ENCODE measurements at places on chromosomes 5 and 9.

GRCh38 chr5:107213025-107213424, 457.7 kb downstream of the EFNA5 start:
- no peak for DNase-seq

DNA sequence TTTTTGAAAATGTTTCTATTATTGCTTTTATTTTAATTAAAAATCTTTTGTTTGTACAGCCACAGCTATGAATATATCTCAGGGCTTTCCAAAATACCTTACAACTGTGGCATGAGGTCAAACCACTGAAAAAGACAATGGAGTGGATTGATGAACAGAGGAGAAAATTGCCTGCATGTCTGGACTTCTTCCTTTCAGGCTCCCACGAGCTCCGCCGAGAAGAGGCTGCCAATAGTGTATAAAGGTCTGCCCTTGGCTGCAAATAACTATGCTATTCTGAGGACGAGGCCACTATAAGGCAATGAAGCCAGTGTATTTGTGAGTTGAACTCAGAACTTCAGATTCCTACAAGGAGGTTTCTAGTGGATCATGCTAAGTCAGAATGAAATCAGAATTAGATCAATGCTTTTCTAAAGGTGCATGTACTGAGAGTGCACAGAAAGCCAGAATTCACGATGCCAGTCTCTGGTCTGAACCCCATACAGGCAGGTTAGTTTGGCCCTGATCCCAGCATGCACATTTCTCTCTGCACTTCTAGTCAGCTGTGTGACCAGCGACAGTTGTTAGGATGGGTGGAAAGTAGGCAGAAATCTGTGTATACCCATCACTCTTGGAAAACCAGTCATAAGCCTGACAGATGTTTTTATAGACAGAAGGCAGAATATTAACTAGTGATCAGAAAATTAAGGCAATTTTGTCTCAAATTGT, 42.7 kb upstream of the PLPP1 start:
- DNase-seq: peak; percentile 82

DNA sequence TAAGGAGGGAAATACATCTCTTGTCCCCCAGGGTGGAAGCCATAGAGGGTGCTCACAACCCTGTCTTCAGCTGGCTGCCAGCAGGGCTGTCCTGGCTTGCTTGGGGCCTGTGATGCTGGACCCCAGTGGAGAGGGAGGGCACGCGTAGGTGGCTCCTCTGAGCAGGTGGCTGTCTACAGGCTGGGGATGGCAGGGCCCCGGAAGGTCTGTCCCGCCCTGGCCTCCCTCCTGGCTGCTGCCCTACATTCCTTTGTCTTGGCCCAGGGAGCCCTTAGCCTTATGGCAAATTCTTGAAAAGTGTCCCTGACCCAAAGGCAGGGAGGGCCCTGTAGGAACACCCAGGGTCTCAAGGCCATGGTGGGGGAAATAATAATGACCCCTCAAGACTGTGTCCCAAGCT, 224.4 kb downstream of the HSPA4 start:
- DNase-seq: no peak

GRCh38 chr5:167528651-167529050, 762.8 kb upstream of the WWC1 start:
- DNase-seq: no peak

GRCh38 chr9:128286440-128286839, 10.4 kb downstream of the SWI5 start:
- no peak for DNase-seq

DNA sequence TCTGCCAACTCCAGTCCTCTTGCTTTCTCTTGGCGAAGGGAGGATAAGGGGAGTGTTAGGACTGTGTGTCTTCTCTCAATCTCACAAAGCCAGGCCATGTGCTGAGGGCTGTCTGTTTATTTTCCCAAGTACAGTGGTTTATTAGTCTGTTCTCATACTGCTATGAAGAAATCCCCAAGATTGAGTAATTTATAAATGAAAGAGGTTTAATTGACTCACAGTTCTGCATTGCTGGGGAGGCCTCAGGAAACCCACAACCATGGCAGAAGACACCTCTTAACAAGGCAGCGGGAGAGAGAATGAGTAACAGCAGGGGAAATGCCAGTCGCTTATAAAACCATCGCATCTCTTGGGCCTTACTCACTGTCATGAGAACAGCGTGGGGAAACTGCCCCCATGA, 36.2 kb upstream of the CKS2 start:
- no peak for DNase-seq

DNA sequence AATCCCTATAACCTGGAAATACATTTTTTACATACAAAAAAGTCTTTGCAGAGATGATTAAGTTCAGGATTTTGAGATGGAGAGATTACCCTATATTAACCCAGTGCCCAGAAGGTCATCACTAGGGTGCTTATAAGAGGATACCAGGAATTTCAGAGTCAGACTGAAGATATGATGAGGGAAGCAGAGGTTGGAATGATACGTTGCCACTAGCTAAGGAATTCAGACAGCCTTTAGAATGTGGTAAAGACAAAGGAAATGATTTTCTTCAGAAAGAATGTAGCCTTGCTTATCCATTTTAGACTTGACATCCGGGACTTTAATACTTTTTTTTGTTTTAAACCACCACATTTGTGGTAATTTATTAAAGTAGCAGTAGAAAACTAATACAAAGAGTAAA, 2176.8 kb upstream of the C9orf72 start:
- no peak for DNase-seq

- no peak for DNase-seq
These were observed 47.5 kb upstream of the TLE4 start for GRCh38 chr9:79524266-79524665.

DNA sequence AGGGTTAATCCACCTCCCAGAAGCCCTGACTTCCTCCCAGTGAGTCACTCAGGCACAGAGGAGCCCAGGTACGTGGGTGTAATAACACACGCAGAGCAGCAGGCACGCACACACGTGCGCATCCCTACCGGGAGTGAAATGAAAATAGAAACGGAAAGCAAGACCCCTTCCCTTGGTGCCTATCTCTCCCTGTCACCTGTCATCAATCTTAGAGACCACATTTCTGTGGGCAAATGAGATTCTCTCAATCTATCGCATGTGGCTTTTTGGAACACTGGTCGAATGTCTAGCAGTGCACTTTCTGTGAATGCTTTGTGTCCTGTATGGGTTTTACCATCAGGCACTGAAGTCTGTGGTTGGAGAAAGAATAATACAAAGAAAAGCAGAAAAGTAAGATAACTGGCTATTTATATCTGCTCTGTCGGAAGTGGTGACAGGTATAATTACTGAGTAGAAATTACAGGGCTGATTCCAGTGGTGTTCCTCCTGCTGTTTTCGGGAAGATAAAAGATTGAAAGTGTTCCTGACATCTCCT, 137.7 kb upstream of the GRIA1 start:
- DNase-seq: no peak

GRCh38 chr9:136765041-136765440, 723 bp upstream of the LCN15 start:
- peak; percentile 59 for DNase-seq

- no peak for DNase-seq
These were observed 461.0 kb downstream of the CCDC171 start for GRCh38 chr9:16013826-16014225.

DNA sequence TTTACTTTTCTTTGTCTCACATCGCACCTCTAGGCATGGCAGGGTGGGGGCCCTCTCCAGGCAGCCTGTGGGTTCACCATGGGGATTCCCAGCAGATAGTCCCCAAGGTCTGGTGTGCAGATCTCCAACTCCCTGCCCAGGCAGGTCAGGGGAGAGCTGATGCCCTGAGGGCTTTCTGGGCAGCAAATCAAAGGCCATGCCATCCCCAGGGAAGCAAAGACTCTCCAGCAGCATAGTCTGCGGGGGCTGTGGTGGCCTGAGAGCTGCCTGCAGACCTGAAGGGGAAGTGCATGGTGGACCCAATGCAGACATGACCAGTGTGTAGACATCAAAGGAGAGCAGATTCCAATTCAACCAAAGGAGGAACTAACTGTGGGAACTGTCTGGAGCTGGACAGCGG, 7.7 kb downstream of the NEURL1B start:
- no peak for DNase-seq

DNA sequence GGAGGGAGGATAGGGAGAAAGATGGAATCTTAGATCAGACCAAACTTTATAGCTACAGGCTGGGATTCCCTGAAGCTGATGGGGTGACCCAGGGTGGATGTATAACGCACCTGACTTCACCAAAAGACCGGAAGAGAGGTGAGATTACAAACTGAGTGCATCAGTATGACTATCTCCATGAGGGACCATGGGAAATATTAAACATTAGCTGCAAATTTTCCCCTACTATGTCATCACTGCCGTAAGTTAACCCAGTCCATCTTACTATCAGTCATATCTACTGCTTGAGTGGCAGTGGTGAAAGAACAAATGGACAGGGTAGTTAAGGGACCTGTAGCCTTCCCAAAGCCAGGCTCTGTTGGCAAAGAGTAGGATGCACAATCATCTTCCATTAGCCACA, 368.3 kb downstream of the EFNA5 start:
- no peak for DNase-seq

DNA sequence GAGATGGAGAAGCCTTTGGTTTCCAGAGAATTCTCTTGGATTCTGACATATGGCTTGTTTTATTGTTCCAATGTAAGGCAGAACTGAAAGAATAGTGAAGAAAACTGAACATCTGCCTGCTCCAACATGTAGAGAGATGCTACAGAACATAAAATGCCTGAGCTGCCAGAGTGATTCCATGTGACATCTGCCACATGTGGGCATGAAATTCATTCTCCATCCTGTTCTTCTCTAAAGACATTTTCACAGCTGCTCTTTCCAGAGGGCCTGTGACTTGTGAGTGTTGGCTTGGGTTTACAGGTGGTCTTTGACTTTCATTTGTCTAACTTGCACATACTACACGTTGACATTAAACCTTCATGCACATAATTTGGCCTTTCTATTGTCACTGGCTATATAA, 33.7 kb upstream of the TXN start:
- DNase-seq: no peak

GRCh38 chr9:75001719-75002421, 26.2 kb downstream of the CARNMT1 start:
- DNase-seq: no peak

DNA sequence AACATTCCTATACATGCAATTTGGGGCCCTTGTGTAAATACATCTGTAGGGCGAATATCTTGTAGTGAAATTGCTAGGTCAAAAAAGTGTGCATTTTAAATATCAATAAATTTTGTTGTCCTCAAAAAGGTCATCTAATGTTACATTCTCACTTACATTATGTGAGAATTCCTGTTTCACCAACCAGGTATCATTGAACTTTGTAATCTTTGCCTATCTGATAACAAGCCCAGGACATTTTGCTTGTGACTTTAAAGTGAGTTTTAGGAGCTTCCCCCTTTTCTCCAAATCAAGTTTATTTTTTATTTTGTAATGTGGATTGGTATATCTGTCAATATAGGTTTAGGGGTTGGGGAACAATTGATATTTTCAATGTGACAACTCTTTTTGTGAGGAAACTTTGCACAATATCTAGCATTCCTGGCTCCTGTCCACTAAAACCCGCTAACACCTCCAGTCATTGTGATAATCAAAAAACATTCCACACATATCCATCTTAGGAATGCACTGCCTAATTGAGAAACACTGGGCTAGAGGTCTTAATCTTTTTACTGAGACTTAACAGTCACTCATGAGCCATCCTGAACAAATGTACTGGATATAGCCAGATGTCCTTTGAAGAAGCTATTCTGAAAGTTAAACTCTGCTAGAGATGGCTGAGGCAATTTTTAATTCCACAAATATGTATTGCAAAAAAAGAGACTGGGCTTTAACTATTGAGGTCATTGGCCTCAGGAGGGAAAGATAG, 72.5 kb upstream of the SLC1A1 start:
- DNase-seq: no peak

GRCh38 chr5:167171056-167171455, 1120.4 kb upstream of the WWC1 start:
- no peak for DNase-seq

- DNase-seq: no peak
These were observed 1171.5 kb upstream of the NUDT12 start for GRCh38 chr5:104734046-104734445.

DNA sequence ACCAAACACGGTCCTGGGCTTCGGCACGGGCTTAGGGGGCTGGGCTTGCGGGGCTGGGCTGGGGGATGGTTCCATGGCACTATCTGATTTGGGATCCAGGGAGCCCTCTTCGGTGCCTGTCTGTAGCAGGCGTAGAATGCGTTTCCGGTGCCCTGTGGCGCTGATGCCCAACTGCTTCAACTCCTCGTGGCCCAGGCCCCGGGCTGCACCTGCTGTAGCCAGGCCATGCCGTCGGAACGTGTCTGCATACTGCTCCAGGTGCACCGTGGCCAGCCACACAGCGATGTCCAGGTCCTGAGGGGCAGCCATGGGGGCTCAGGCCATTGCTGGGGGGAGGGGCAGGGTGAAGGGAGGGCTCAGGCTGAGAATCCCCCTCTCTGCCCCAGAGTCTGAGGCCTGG, 1.9 kb downstream of the ARAP3 start:
- DNase-seq: no peak

GRCh38 chr5:37247036-37247435, 2.1 kb downstream of the CPLANE1 start:
- no peak for DNase-seq

DNA sequence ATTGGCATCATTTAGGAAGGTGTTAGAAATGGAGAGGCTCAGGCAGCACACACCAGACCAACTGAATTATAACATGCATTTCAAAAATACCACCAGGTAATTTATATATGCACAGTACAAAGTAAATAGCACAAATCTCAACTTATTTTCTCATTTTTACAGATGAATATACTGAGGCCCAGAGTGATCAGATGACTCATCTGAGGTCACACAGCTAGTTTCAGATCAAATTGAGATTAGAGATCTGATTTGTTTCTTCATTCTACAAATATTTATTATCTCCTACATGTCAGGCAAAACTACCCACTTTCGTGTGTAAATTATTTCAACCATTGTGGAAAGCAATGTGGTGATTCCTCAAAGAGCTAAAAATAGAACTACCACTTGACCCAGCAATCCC, 507.1 kb downstream of the TLE4 start:
- no peak for DNase-seq

DNA sequence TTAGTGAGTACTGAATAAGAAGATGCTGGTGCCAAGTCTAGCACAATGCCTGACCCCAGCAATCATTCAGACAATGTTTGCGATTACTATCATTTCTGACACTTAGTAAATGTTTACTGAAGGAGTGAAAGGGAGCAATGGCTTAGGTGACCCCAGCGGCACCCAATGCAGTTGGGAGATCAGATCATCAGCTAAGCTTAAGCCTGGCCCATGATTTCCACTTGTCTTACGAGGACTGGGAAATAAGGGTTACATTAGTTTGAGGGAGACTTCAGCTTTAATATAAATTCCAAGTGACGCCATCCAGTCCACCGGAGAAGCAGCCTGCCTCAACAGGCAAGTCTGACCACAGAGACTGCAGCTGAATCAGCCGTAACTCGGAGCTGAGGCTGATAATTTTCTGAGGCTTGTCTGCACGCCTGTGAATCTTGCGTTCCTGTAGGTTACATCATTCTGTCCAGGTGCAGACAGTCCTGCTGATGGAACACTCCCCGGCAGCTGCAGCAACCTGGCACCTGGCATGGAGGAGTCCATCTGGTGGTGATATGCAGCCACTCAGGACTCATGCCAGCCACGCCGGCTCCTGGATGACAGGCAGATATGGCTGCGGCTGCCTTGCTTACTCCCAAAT, 34.9 kb upstream of the FGF1 start:
- DNase-seq: no peak

Data from sigmoid colon (tissue), 7 donors.